Naive thymus-derived CD4-positive, alpha-beta T cell (primary cell): ENCODE measurements at places on chromosomes 3 and 15.

- DNase-seq, result no peak
These were observed 164.5 kb downstream of the PTPRG start for GRCh38 chr3:61725851-61726333.

DNA sequence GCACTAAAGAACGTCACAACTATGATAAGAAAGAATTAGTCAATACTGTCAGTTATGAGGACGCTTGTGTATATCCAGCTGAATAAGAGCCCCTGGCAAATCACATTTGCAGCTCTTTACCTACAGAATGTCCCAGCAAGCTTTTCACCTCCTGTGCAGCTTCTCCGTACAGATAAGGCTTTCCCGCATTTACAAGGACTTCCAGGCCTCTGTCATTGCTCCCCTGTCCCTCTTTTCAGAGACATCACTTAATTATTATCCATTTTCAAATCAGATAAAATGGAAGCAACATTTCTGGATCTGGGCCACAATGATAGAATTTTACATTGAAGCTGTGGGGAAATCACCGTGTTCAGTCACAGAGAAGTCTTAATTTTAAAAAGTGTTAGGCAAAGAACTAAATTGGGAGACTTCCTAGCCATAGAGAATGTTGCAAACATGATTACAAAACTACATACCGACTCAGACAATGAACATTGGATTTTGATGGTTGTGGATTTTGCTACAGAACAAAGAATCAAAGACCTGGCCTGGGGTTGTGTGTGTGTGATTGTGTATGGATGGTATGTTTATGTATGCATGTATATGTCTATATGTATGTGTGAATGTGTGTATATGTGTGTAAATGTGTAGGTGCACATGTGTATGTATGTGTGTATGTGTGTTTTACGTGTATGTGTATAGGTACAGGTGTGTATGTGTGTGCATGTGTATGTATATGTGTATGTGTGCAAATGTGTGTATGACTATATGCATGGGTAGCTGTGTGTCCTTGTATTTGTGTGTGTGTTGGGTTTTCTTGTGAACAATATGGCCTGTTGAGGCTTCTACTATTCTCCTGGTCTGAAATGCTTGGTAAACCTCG is 41.5 kb downstream of the MGLL start:
- no peak for DNase-seq

- DNase-seq, result no peak
These were observed 86.5 kb downstream of the SUCLG2 start for GRCh38 chr3:67567893-67568292.

GRCh38 chr15:92954578-92954977 is 54.5 kb downstream of the CHD2 start:
- no peak for DNase-seq

DNA sequence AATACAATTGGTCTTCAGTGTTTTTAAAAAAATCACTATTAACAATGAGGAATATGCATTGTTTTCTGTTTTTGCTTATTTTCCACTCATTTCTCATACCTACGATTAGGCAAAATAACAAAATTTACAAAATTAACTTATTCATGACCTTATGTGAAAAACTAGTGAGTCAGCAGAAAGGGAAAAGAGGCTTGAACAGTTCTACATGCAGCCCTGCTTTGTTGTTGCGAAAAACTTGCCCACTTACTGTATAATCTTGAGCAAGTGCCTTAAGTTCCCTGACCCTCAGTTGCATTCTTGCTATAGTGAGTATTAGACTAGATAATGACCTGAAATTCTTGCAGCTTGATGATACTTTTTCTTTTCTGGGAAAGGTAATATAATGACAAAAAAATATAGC is 551.1 kb upstream of the BCHE start:
- no peak for DNase-seq
